ENCODE measurements at places on chromosomes 2 and 18.

GRCh38 chr2:96240341-96241038 lies 25.3 kb downstream of the TMEM127 start:
- no peak for DNase-seq

DNA sequence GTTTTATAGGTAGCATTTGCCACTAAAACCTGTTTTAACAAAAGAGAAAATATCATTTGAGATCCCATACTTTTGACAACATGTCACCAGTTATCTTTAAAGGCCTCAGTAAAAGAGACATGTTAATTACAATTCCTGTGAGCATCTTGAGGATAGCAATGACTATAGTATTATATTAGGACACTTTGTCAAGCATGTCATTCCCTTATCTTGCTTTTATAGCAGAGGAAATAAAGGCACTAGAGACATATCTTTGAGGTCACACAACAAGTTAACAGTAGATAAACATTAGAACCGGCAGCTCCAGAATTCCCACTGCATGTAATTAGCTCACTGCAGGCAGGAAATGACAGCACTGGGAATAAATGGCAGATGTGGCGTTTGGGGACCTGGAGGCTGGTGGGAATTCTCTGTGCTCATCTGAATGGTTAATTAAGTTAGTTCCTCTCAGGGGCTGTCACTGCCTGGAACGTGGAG lies 25.9 kb downstream of the LYPD6B start:
- no peak for DNase-seq

DNA sequence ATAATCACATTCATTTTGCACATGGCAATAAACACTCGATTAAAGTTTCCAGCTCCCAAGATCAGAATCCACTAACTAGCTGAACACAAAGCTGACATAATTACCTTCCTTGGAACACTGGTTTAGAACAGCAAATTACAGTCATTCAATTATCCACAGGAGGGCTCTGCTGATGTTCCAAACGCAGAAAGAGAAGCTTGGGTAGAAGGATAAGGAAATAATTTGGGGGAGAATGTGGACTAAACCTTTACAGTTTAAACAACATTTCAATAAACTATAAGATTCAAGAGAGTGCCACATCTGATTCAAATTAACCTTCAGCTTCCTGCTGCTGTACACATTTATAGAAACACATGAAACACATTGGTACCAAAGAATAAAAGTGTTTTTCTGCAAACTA lies 67.8 kb upstream of the ARL4C start:
- no peak for DNase-seq

DNA sequence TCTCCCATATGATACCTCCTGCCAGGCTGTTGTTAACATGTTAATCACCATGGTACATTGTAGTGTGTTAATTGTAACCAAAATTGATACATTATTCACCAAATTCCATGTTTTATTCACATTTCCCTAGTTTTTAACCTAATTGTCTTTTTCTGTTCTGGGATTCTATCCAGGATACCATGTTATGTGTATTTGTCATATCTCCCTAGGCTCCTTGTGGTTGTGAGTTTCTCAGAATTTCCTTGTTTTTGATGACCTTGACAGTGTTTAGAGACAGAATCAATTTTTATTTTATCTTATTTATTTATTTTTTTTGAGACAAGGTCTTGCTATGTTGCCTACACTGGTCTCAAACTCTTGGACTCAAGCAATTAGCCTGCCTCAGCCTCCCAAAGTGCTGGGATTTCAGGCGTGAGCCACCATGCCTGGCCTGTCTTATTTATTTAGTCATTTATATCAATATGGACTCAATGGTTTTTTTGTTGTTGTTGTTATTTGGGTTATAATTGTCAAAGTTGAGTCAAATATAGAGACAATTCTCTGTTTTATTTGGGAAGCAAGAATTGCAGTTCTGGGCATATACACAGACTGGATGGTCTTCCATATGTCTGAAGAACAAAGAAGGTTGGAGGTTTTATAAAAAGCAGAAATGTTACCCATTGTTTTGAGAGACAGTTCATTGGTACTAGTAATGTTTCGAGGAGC lies 42.6 kb downstream of the INPP4A start:
- DNase-seq, result no peak

DNA sequence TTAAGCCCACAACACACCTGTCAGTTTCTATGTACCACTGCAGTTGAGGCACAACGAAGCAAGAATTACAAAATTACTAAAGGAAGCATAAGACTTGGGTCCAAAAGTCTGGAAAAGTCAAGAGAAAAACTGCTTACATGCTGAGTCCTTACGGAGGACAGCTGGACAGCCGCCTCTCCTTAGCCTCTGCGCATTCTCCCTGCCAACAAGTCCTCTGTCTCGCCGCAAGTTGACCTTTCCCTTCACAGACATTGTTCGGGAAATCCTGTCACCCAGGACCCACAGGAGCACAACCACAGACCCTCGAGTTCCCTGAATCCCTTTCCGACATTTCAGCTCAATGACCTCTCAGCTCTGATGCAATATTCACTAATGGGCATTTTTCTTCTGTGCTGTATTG lies 525.4 kb upstream of the SALL3 start:
- DNase-seq, result no peak

- no peak for DNase-seq
These were observed 296.7 kb downstream of the ARHGAP15 start for GRCh38 chr2:143425896-143426295.

DNA sequence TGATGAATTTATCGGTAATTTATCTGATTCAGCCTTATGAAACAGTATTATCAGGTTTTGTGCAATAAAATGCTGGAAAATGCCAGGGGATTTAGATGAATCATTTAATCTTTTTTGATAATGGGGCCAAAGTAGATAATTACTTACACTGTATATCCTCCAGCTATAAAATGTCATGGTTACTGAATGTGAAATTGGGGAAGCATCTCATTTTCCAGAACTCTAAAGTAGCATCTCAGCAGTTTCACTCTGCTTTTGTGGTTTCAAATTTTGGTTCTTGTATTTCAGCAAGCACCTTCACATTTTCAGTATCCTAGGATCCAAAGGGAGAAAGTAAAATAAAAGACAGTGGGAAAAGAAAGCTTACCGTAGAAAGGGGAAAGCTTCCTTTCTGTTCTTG lies 12.8 kb downstream of the ANKRD62 start:
- no peak for DNase-seq

GRCh38 chr2:223949241-223949840 lies 4.2 kb upstream of the WDFY1 start:
- DNase-seq, result no peak

GRCh38 chr2:24898122-24899109 lies 21.6 kb downstream of the ADCY3 start:
- no peak for DNase-seq

GRCh38 chr2:27966466-27966865 lies 75.9 kb downstream of the BABAM2 start:
- DNase-seq, result no peak

- no peak for DNase-seq
These were observed 419.2 kb downstream of the LRRTM4 start for GRCh38 chr2:77102927-77103326.

GRCh38 chr2:9967053-9967775 lies 15.7 kb downstream of the GRHL1 start:
- DNase-seq, result no peak

DNA sequence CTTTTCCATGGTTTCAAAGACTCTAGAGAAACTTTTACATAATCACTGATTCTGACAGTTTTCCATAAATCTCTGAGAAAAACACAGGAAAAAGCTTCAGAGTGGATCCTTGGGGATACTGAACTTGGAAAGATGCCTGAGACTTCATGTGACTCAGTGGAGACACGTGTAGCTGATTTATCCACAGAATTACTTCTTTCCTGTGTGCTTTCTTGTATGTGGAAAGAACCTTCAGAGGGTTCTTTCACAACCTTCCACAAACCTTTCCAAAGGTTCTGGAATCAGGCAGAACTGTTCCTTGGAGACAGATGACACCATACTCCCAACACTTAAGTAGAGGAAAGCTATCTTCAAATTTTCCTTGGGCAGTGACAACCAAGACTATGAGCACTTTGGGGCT lies 207.2 kb downstream of the RND3 start:
- DNase-seq, result no peak

- no peak for DNase-seq
These were observed 98.7 kb downstream of the PIGN start for GRCh38 chr18:62088156-62088555.

DNA sequence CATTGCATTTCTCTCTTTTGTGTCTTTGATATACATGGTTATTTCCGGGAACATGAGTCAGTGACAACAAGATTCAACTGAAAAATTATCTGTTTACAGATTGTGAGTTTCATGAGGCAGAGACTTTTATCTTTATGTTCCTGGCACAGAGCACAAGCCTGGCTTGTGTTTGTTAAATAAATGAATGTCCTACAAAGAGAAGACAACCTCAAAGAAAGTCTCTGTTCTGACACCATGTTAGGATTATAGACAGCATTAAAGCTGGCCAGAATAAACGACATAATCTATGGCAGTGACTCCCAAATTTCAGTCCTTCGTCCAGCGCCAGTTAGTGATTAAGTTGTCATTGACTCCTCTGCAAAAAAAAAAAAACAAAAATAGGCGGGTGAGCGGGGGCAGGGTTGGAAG lies 97.4 kb upstream of the DNAJC10 start:
- DNase-seq, result no peak

DNA sequence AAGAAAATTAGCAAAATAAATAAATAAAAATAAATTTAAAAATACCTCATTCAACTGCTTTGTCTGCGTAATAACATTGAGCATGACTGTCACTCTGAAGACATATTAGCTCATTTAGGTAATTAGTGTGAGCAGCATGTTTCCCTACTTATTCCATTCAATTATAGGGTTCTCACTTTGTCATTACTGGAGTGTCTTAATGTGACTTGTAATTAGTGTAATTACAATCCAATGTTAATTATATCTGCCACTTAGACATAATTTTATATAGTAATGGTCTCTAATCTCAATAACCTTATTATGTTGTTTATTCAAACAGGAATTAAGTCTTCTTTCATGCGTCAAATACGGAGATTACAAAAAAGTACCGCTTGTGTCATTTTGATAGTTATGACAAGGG lies 893.9 kb upstream of the ACVR2A start:
- DNase-seq, result no peak

DNA sequence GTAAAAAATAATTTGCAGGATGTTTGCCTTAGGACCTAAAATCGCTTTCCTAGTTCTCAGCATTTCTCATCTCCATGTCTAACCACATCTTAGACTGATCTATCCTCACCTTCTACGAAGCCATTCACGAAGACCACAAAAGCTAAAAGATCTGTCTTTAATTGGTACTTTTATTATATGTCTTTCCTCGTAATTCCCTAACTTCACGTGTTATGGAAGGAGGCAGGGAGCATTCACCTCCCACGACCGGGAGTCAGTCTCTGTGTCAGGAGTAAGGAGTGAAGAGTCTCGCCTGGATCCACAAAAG lies 1.6 kb downstream of the DLGAP1 start:
- peak; percentile 42 for DNase-seq

GRCh38 chr18:54766634-54767033 lies 61.6 kb upstream of the RAB27B start:
- no peak for DNase-seq

- no peak for DNase-seq
These were observed 28.0 kb downstream of the MGAT5 start for GRCh38 chr2:134281815-134282419.

DNA sequence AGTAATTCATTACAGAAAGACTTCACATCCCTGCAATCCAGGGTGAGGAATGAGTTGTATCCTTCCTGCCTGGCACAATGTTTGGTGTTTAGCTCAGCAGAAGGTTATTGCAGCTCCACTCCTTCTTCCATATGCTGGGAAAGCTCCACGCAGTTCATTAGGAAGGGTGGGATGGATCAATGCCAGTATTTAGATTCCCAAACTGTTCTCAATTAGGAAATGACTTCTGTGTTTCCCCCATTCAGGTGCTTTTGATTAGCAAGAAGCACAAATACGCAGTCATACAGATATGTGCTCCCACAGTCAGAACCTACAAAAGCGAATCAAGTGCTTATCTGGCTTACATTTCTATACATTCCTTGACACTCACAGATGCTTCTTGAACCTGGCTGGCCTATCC lies 340.6 kb downstream of the NYAP2 start:
- no peak for DNase-seq

DNA sequence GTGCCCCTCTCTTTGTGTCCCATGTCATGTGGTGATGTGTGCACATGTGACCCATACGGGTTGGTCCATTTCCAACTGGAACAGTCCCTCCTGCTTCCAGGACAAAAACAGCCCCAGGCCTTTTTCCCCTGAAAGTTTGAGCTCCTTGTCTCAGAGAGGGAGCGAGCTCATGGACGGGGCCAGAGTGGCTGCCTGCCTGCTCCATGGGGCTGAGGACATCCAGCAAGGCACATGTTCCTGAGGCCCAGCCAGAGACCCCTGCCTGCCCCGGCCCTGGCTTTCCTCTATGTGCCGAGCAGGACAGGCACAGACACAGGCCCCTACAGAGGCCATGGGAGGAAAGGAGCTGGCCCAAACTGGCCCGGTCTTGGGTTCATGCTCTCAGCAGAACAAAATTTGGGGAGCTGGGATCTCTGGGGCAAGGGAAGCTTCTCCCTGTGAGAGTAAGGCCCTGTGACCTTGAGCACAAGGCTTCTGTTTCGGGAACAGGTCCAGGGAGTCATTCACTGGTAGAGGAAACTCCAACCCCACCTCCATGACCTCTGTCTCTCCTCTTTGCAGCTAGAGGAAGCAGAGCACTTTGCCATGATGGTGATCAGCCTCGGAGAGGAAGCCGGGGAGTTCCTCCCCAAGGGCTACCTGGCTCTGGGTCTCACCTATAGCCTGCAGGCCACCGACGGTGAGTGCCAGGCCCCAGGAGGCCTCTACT lies 105.8 kb upstream of the MCFD2 start:
- DNase-seq, result no peak

- DNase-seq, result no peak
These were observed 790 bp upstream of the ACAA2 start for GRCh38 chr18:49814147-49814499.

DNA sequence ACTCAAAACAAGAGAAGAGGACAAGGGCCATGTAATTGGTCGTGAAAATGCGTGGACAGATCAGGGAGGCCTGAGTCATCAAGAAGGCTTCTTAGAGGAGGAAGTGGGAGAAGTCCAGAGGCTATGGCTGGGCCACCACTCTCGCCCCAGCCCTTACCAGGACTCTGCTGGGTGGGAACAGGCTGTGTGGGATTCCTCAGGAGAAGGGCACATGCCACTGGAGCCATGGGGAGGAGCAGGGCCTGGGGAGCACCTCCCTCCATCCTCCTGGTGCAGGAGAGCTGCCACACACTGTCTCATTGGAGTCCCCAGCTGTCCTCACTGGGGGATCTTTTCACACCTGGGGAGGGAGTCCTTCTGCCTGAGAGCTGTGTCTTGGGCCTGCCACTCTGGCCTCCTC lies 9.4 kb upstream of the RALB start:
- no peak for DNase-seq

GRCh38 chr2:187263675-187264560 lies 184.1 kb downstream of the CALCRL start:
- DNase-seq, result no peak

- no peak for DNase-seq
These were observed 17.2 kb downstream of the GREB1 start for GRCh38 chr2:11550901-11551568.

GRCh38 chr2:106792671-106793070 lies 93.3 kb downstream of the ST6GAL2 start:
- DNase-seq, result no peak
